ENCODE measurements at places on chromosomes 16 and 17.

DNA sequence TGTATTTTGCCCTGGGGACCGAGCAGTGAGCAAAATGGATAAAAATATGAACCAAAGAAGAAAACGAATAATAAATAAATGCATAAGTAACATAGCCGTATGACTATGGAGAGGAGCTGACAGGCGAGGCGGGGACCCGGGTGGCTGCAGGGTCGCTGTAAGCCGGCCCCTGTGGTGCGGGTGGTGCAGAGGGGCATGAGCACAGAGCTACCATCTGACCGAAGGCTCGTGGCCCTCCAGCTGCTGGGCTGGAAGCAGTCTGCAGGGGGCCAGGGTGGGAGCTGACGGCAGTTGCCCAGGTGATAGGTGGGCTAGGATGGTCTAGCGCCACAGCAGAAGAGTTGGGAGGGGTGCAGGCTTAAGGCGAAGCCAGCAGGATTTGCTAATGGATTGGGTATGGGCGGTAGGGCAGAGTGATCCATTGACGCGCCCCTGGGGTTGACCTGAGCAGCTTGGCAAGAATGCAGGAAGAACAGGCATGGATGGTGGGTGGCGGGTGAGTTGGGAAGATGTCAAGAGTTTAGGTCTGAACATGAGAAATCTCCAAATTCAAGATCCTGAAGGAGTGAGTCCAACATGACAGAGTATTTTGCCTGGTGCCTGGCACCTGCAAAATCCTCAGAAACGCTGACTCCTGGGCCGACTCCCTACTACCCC is 228.0 kb downstream of the FOXL1 start:
- H3K36me3 ChIP-seq, result no peaks in the 10 kb centered on the region
- H3K4me3 ChIP-seq, result no peak overlapping the region
- H3K27me3 ChIP-seq, result peaks cover 33% of the 10 kb centered on the region
- DNase-seq, result no peak

- no peak overlapping the region for H3K27ac ChIP-seq
- no peak for DNase-seq
- H3K36me3 ChIP-seq, result no peaks in the 10 kb centered on the region
- H3K4me1 ChIP-seq, result peaks cover 36% of the 10 kb centered on the region
Observed at GRCh38 chr17:38556239-38556638, 49.5 kb downstream of the SRCIN1 start.

DNA sequence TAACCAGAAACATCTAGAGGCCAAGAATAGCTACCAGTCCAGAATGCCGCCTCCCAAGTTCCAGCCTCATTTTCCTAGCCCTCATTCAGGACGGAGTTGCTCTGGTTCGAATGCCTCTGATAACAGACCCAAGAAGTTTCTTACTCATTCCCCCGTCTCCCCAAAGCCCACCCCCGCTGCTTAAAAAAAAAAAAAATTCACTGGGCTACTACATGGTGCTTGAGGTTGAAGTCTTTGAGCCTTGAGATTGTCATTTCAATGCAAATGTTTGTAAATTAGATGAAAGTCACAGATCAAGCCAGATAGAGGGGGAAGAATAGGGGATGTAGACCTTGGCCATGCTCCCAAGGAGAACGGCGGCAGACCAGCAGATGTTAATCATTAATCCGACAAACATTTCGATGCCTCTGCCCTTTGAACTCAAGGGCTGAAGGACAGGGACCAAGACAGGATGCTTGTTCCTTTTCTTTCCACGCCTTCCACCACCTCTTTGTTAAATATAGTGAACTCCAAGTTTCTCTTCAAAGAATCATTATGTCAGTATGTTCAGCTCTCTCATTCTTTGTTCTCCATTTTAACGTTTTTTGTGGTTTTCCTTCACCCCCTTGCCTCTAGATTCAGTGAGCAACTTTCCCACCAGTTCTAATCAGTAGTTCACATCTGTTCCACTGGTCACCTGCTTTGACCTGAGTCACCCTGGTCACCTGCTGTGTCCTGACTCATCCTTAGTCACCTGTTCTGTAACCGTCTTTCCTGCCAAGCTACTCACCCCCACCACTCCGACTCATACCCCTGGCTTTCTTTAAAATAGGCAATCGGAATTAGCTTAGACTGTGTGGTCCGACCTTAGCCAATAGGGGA is 190.3 kb downstream of the CPPED1 start:
- H3K4me1 ChIP-seq, result no peaks in the 10 kb centered on the region
- no peak for DNase-seq
- H3K36me3 ChIP-seq, result no peaks in the 10 kb centered on the region
- no peak overlapping the region for H3K27ac ChIP-seq
- H3K27me3 ChIP-seq, result no peaks in the 10 kb centered on the region

DNA sequence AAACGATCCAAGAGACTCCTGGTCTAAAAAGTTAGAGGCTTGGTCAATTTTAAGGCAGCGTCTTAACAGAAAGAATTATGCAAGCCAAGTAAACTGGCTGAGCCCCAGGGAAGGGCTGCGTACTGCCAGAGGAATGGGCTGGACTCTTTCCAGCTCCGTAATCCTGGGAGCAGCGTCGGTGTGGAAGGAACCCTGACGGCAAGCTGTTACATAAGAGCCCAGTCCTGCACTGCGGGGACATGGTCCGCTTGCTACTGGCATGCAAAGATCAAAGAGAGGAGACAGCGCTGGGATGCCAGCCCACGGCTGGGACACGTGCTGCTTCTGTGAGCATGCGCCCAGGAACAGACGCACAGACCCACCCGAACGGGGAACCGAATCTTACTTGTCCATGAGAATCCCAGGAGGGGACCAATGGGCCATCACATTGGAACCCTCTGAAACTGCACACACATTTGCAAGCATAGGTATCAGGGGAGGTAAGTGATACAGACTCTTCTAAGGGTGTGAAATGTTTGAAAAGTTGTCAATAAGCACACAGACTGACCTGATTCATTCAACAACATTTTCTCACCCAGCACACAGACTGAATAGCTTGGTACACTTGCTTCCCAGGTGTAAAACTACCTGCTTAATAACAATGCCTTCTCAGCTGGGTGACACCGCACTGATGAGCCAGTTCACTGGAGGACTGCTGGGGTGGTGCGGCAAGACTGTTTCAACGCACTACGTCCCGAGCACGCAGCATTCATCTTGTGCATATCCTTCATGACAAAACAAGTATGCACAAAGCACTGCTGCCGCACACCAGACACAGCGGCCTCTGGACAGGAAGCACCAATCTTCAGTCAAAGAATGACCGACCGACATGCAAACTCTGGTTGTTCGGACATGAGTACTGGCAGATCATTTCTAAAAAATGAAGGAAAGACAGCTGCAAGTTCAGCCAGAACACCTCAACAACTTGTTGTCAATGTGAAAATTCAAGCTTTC is 94.9 kb downstream of the ANKRD11 start:
- no peak overlapping the region for H3K4me3 ChIP-seq
- H3K27ac ChIP-seq, result no peak overlapping the region
- peaks cover 4% of the 10 kb centered on the region for H3K36me3 ChIP-seq
- no peaks in the 10 kb centered on the region for H3K27me3 ChIP-seq
- peaks cover 62% of the 10 kb centered on the region for H3K4me1 ChIP-seq
- no peak for DNase-seq

DNA sequence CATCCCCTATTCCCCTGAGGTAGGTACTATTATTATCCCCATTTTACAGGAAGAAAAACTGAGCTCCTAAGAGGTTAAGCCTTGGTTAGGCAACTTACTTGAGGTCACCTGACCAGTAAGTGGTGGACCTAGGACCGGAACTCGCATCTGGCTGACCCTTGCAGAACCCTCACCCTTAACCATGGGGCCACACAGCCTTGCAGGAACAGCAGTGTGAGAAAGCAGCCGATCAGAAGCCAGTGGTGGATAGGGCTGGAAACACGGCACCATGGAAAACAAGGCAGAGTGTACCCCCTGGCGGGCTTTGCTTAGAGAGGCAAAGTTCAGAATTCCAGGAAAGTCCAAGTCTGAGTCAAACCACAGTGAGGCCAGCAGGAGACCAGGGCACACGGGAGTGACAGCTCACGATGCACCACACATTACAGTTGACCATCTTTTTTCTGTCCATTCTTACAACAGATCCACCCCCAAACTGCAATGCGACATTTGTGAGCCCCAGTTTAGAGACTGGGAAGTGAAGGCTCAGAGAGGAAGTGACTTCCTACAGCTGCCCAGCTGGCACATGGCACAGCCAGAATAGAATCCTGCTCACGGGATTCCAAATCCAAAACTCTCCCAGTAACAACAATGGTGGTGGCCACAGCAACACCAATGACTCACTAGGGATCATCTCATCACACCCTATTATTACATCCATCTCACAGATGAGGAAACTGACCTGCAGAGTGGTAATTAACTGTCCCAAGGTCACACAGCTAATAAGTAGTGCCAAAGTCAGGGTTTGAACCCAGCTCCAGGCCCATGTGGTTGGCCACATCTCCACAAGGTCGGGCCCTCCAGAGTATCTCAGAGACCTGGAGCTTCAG is 20.3 kb downstream of the KIFC3 start:
- no peaks in the 10 kb centered on the region for H3K36me3 ChIP-seq
- no peak overlapping the region for H3K27ac ChIP-seq
- H3K4me1 ChIP-seq, result no peaks in the 10 kb centered on the region
- no peaks in the 10 kb centered on the region for H3K27me3 ChIP-seq
- H3K4me3 ChIP-seq, result no peak overlapping the region

DNA sequence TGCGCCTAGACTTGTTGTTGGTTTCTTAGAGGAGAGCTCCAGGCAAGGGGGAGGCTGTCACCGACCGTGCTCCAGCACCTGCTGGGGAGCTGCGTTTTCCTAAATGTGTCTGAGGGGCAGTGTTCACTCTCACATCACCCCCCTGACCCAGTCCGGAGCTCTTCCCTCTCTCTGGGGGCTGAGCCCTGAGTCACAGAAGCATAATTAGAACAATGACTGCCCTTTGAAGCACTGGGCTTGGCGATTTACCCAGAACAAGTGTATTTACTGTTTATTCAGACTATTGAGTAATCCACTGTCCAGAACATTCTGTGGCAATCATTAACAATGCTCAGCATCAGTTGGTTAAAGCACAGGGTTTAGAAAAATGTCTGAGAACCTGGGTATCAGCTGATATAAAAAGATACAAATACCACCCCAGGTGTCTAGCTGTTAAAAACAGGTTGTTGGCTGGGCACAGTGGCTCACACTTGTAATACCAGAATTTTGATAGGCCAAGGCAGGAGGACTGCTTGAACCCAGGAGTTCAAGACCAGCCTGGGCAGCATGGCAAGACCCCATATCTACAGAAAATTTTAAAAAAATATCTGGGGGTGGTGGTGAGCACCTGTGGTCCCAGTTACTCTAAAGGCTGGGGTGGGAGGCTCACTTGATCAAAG is 8.1 kb downstream of the CES4A start:
- DNase-seq, result no peak
- H3K36me3 ChIP-seq, result no peaks in the 10 kb centered on the region
- no peak overlapping the region for H3K27ac ChIP-seq
- H3K4me1 ChIP-seq, result peaks cover 13% of the 10 kb centered on the region
- no peak overlapping the region for H3K4me3 ChIP-seq

DNA sequence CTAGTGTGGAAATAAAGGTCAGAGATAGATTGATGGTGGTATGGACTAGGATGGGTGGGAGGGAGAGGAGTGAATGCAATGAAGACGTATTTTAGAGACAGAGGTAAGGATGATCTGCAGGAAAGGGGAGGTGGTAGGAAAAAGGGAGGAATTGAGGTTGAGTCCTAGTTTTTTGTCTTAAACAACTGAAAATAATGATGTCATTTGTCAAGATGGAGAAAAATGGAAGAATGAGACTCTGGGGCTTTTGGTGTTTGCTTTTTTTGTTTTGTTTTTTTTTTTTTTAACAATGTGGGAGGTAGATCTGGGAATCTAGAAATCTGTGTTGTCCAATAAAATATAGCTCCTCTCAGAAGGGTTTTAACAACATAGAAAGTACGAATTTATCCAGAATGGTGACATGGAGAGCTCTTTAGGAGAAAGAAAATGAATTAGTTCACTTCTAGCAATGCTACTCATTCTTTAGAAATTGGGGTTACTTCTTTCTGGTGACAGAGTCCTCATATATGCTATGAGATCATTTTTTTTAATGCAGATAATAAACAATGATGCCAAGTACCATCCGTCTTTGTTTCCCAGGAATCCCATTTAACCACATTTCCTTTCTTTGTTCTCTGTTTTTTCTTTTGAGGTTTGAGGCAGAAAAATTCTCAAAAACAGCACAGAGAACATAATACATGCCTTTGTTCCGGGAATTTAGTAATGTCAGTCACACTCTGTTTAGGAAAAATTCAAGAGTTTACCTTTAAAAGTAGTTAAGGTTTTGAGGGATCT is 225.3 kb upstream of the COX10 start:
- H3K27ac ChIP-seq, result no peak overlapping the region
- H3K4me3 ChIP-seq, result no peak overlapping the region
- DNase-seq, result no peak
- no peaks in the 10 kb centered on the region for H3K4me1 ChIP-seq
- no peaks in the 10 kb centered on the region for H3K36me3 ChIP-seq
- H3K27me3 ChIP-seq, result no peaks in the 10 kb centered on the region

DNA sequence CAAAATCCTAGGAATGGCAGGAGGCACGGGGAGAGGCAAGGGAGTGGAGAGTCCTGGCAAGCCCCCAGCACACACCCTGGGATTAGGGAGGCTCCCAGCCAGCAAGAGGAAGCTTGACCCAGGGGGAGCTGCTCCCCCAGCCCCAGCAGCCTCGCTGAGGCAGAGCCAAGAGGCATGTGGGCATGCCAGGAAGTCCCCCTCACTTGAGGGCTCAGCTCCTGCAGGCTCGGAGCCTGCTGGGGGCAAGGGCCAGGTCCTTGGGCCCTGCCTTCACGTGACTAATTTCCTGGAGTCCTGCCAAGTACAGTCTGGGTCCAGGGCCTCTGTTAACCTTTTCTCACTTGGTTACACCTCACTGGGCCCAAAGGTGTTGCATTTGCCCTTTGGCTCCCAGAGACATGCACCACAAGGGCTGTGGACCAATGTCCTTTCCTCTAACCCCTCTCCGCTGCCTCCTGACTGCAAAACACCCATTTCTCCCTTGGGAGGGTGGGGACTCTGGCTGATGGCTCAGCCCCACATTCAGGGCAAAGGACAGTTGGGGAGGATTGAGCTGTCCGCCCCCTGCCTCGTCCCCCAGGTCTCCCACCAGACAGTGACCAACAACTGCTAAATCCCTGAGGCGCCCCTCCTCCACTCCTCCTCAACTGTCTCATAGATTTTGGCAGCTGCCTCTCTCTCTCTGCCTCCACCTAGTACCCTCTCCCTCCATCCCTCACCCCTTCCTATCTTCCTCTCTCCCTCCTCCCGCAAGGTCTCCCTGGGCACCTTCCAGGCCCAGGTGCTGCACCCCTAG is 4.4 kb upstream of the SLC47A2 start:
- H3K27ac ChIP-seq, result no peak overlapping the region
- DNase-seq, result no peak
- H3K4me3 ChIP-seq, result no peak overlapping the region
- no peaks in the 10 kb centered on the region for H3K36me3 ChIP-seq
- H3K27me3 ChIP-seq, result no peaks in the 10 kb centered on the region

- H3K4me1 ChIP-seq, result no peaks in the 10 kb centered on the region
- no peaks in the 10 kb centered on the region for H3K27me3 ChIP-seq
- H3K4me3 ChIP-seq, result no peak overlapping the region
- H3K36me3 ChIP-seq, result no peaks in the 10 kb centered on the region
- H3K27ac ChIP-seq, result no peak overlapping the region
Observed at GRCh38 chr16:78732696-78733095, 633.2 kb downstream of the WWOX start.

GRCh38 chr16:47697826-47698225 is 236.7 kb downstream of the PHKB start:
- H3K4me1 ChIP-seq, result no peaks in the 10 kb centered on the region
- DNase-seq, result no peak
- no peaks in the 10 kb centered on the region for H3K27me3 ChIP-seq
- H3K4me3 ChIP-seq, result no peak overlapping the region
- H3K27ac ChIP-seq, result no peak overlapping the region
